Esophagus mucosa (tissue), 1 donor: ENCODE measurements at places on chromosomes 13 and 19. TPM values are rescaled to one million over a fixed set of nuclear protein-coding genes. Genes with fewer than 3 reads are reported as not detected.

Gene TRPM4
- 12.1 TPM for total RNA-seq

Gene ANGPTL8
- not detected for total RNA-seq

Gene CGB3
- total RNA-seq: not detected

Gene RYR1
- 6.4 TPM for total RNA-seq

Gene UHRF1
- total RNA-seq: 13.5 TPM

Gene NOTCH3
- 149 TPM for total RNA-seq

Gene DAND5
- total RNA-seq: not detected

Gene PAN3
- 18.5 TPM for total RNA-seq

Gene MARCHF2
- total RNA-seq: 21.4 TPM

Gene ZNF763
- total RNA-seq: 0.96 TPM

Gene CLEC4G
- total RNA-seq: not detected

Gene ZNF443
- total RNA-seq: 3.4 TPM

Gene NAPSA
- total RNA-seq: 0.40 TPM

Gene C5AR1
- 1.1 TPM for total RNA-seq

Gene LIM2
- not detected for total RNA-seq

Gene RRAS
- 16.4 TPM for total RNA-seq

Gene PRR36
- 0.04 TPM for total RNA-seq

Gene METTL21C
- total RNA-seq: not detected

Gene RFPL4AL1
- total RNA-seq: not detected

Gene LSR
- total RNA-seq: 66.6 TPM

Gene PLIN5
- 2.4 TPM for total RNA-seq

Gene WDR62
- 2.4 TPM for total RNA-seq

Gene SBSN
- total RNA-seq: 1,433 TPM

Gene PLPP2
- total RNA-seq: 12.3 TPM

Gene ZNF317
- total RNA-seq: 15.1 TPM

Gene FCAR
- 0.16 TPM for total RNA-seq

Gene CDX2
- total RNA-seq: not detected

Gene DNAJC15
- total RNA-seq: 4.9 TPM

Gene SHANK1
- 0.04 TPM for total RNA-seq

Gene UPK1A
- total RNA-seq: 3.8 TPM

Gene ZNF566
- total RNA-seq: 4.3 TPM

Gene SSC5D
- 0.24 TPM for total RNA-seq

Gene TUBA3C
- not detected for total RNA-seq

Gene SYDE1
- total RNA-seq: 2.4 TPM

Gene SPPL2B
- total RNA-seq: 18.8 TPM
